ENCODE measurements at places on chromosomes 4 and X.

GRCh38 chr4:182700362-182701160 is 216.6 kb downstream of the DCTD start:
- DNase-seq: no peak

DNA sequence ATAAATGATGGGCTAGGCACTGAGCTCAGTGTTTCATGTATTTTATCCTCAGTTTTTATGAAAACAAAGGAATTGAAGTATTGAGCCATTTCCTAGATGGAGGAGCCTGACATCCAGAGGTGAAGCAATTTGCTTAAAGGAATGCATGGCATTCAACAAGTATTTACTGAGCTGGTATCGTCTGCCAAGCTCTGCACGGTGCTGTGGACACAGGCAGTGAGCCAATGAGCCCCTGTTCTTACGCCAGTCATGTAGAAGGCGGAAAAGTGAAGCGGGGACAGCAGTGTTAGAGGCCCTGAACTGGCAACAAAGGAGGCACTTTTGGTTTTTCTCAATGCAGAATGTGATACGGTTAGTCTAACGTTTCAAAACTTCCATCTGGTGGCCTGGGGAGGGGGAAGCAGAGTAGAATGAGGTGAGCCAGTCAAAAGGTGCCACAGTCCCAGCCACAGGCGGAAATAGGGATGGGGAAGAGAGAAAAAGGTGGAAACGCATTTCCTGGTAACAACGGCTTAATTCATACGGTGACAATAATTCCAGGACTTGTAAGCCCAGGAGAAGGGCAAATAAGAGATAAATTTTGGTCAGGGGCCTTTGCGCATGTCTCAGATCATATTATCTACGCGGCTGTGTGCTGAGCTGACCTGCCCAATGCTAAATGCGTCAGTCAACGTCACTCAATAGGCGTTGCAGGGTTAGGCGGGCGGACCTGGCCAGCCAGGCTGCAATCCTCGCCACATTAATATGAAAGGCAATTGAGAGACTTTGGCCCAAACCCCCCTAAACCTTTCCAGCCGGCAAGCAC is 133.9 kb downstream of the AFAP1 start:
- DNase-seq: no peak

DNA sequence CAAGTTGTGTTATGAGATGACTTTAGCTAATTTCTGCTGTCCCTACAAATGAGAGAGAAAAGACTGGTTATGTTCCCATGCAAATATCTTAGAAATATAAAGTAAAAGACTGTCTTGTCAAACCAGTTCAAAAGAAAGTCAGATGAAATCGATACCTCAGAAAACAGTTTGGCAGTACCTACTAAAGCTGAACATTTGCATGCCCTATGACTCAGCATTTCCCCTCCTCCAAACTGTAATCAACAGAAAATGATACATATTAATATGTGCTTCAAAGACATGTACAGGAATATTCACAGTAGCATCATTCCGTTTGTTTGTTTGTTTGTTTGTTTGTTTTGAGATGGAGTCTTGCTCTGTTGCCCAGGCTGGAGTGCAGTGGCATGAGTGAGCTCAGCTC is 90.3 kb downstream of the ARX start:
- no peak for DNase-seq

DNA sequence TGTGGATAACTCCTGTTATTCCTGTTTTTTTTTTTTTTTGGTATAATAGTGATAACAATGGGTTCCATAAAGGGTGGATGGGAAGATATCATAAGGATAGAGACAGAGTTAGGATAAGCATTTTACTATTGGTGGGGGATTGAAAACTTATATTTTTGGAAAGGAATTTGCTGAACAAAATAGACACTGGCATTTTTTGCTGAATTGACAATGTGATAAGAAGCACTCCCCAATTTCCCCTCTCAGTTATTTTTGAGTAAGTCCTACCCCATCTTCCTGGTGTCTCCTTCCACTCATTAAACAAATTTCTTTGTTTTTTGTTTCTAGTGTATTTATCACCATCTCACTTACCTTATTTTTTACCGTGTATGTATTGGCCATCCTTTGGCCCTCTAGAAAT is 55.8 kb downstream of the AMELX start:
- no peak for DNase-seq

GRCh38 chrX:69237236-69237635 is 72.0 kb upstream of the PJA1 start:
- no peak for DNase-seq

GRCh38 chrX:24566240-24566639 is 80.9 kb downstream of the PCYT1B start:
- no peak for DNase-seq

- DNase-seq: no peak
Measured at GRCh38 chr4:42293967-42294813, 103.1 kb upstream of the SHISA3 start.

- no peak for DNase-seq
Measured at GRCh38 chr4:174539571-174539970, 17.3 kb upstream of the HPGD start.

All from omental fat pad (tissue), 4 donors.